ENCODE measurements at places on chromosomes 16 and 17. TPM values are rescaled to one million over a fixed set of nuclear protein-coding genes. Genes with fewer than 3 reads are reported as not detected.

DNA sequence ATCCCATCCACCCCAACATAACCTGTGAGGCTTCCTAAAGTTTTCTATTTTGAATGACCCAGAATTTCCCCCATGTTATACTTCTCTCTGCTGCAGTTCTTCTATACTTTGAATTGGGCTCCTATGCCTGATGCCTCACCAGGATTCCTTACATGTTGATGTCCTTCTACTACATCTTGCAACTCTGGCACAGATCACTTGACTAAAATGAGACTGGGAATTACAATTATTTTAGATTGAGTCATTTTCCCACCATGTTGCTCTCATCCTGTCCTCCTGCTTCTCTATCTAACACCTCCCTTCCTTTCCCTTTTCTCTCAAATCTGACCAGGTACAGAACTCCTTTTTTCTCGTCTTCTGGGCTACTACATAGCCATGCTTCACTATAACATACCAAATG, 314.0 kb upstream of the KCNJ16 start:
- no peaks in the 10 kb centered on the region for H3K27me3 ChIP-seq
- no peak overlapping the region for H3K4me3 ChIP-seq
- no peak for DNase-seq
- no peak overlapping the region for H3K27ac ChIP-seq
- H3K4me1 ChIP-seq, result no peaks in the 10 kb centered on the region

The RHBDF1 gene
- total RNA-seq, result 146 TPM

The NGFR gene
- total RNA-seq, result 53.0 TPM

The SLC39A11 gene
- total RNA-seq, result 4.9 TPM

- H3K27me3 ChIP-seq, result no peaks in the 10 kb centered on the region
- H3K27ac ChIP-seq, result no peak overlapping the region
- no peak overlapping the region for H3K4me3 ChIP-seq
- DNase-seq, result no peak
- H3K36me3 ChIP-seq, result peaks cover 19% of the 10 kb centered on the region
- no peaks in the 10 kb centered on the region for H3K4me1 ChIP-seq
These were observed 29.5 kb downstream of the KNOP1 start for GRCh38 chr16:19688396-19689024.

- DNase-seq, result no peak
- no peaks in the 10 kb centered on the region for H3K27me3 ChIP-seq
- H3K4me3 ChIP-seq, result no peak overlapping the region
- no peaks in the 10 kb centered on the region for H3K4me1 ChIP-seq
- H3K27ac ChIP-seq, result no peak overlapping the region
- peaks cover 22% of the 10 kb centered on the region for H3K36me3 ChIP-seq
These were observed 35.5 kb downstream of the CPNE2 start for GRCh38 chr16:57127836-57128235.

DNA sequence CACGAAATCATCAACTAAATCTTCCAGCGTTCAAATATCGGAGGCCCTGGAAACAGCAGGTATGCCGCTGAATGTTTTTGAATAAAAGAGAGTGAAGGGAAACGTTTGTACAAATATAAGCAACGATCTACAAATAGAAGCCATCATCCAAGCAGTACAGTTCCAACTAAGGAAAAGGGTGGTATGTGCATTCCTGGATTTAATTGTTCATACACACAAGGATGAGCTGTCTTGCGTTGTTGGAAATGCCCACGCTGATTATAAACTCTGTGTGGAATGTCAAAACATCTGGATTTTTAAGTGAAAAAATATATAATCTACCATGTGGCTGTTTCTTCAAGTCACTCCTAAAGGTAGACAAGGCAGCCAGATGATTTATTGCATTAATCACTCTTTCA, 191.8 kb upstream of the HSBP1 start:
- no peak for DNase-seq
- no peak overlapping the region for H3K27ac ChIP-seq
- H3K27me3 ChIP-seq, result no peaks in the 10 kb centered on the region
- no peaks in the 10 kb centered on the region for H3K36me3 ChIP-seq
- H3K4me3 ChIP-seq, result no peak overlapping the region

DNA sequence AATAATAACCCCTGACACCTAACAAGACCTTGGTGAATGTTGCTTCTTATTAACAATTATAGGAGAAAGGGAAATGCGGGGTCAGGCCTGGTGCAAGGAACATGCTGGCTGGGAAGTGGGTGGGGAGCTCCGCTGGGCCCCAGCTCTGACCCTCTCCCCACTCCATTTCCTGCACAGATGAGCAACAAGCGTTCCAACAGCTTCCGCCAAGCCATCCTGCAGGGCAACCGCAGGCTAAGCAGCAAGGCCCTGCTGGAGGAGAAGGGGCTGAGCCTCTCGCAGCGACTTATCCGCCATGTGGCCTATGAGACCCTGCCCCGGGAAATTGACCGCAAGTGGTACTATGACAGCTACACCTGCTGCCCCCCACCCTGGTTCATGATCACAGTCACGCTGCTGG, 23.0 kb downstream of the RHBDL3 start:
- no peak overlapping the region for H3K27ac ChIP-seq
- H3K27me3 ChIP-seq, result no peaks in the 10 kb centered on the region
- no peak overlapping the region for H3K4me3 ChIP-seq
- H3K36me3 ChIP-seq, result no peaks in the 10 kb centered on the region
- no peaks in the 10 kb centered on the region for H3K4me1 ChIP-seq

The G6PC1 gene
- not detected for total RNA-seq

The PMP22 gene
- 199 TPM for total RNA-seq

- no peak overlapping the region for H3K27ac ChIP-seq
- no peak for DNase-seq
- no peaks in the 10 kb centered on the region for H3K4me1 ChIP-seq
- no peak overlapping the region for H3K4me3 ChIP-seq
- no peaks in the 10 kb centered on the region for H3K27me3 ChIP-seq
- peaks cover 39% of the 10 kb centered on the region for H3K36me3 ChIP-seq
These were observed 19.5 kb downstream of the PCTP start for GRCh38 chr17:55770196-55770870.

- no peak overlapping the region for H3K4me3 ChIP-seq
- H3K36me3 ChIP-seq, result peaks cover 82% of the 10 kb centered on the region
- no peaks in the 10 kb centered on the region for H3K27me3 ChIP-seq
- no peaks in the 10 kb centered on the region for H3K4me1 ChIP-seq
These were observed 7.5 kb downstream of the NME3 start for GRCh38 chr16:1763521-1764511.

GRCh38 chr17:56297184-56297583, 143.9 kb downstream of the ANKFN1 start:
- H3K4me1 ChIP-seq, result peaks cover 2% of the 10 kb centered on the region
- H3K27me3 ChIP-seq, result no peaks in the 10 kb centered on the region

DNA sequence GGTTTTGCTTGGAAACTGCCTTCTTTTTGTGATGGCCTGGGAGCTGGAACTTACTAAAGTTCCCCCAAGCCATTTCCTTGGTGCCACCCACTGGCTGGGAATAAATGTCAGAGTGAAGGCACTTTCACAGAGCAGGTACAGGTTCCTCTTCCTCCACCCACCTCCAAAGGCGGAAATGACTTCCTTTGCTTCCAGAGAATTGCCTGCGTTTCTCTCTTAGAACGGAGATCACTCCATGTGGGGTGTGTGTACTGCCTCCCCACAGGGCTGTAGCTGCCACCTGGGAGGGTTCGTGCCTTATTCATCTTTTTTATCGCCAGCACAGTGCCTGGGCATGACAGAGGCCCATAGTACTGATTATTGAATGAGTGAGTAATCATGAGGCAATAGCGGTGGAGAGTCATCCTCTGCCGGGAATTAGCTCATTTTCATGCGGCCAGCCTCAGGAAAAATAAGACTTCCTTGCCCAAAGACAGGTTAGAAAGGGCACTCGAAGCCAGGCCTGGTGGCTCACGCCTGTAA, 32.2 kb upstream of the HAS3 start:
- H3K36me3 ChIP-seq, result no peaks in the 10 kb centered on the region
- H3K27ac ChIP-seq, result no peak overlapping the region
- no peaks in the 10 kb centered on the region for H3K4me1 ChIP-seq
- DNase-seq, result no peak
- no peak overlapping the region for H3K4me3 ChIP-seq

The TK2 gene
- total RNA-seq, result 21.5 TPM

- H3K27ac ChIP-seq, result no peak overlapping the region
- H3K27me3 ChIP-seq, result no peaks in the 10 kb centered on the region
- no peak for DNase-seq
- H3K4me3 ChIP-seq, result no peak overlapping the region
These were observed 74.6 kb upstream of the FAM20A start for GRCh38 chr17:68675723-68676122.

DNA sequence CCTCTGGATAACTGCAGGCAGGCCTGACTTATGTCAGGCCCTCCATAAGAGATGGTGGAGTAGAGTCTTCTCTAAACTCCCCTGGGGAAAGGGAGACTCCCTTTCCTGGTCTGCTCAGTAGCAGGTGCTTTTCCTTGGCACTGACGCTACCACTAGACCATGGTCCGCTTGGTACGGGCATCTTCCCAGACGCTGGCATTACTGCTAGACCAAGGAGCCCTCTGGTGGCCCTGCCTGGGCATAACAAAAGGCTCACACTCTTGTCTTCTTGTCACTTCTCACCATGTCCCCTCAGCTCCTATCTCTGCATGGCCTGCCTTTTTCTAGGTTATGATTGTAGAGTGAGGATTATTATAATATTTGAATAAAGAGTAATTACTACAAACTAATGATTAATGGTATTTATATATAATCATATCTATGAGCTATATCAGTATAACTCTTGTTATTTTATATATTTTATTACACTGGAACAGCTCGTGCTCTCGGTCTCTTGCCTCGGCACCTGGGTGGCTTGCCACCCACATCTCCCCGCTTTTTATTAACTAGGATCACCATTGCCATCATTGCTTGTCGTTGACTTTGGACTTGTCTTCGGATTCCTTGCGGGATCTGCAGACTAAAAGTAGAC, 59.8 kb upstream of the ARL4D start:
- peak; percentile 87 for DNase-seq
- no peaks in the 10 kb centered on the region for H3K36me3 ChIP-seq

- no peak overlapping the region for H3K4me3 ChIP-seq
- no peaks in the 10 kb centered on the region for H3K36me3 ChIP-seq
- DNase-seq, result no peak
- H3K27me3 ChIP-seq, result no peaks in the 10 kb centered on the region
- H3K4me1 ChIP-seq, result peaks cover 4% of the 10 kb centered on the region
- H3K27ac ChIP-seq, result no peak overlapping the region
These were observed 5.1 kb downstream of the FANCA start for GRCh38 chr16:89811321-89811720.

GRCh38 chr16:55146966-55147365, 177.0 kb upstream of the IRX6 start:
- DNase-seq, result no peak
- no peak overlapping the region for H3K4me3 ChIP-seq
- no peaks in the 10 kb centered on the region for H3K36me3 ChIP-seq
- no peaks in the 10 kb centered on the region for H3K4me1 ChIP-seq
- H3K27ac ChIP-seq, result no peak overlapping the region
- no peaks in the 10 kb centered on the region for H3K27me3 ChIP-seq

The TEKT5 gene
- total RNA-seq, result not detected

The IGFALS gene
- total RNA-seq, result not detected

DNA sequence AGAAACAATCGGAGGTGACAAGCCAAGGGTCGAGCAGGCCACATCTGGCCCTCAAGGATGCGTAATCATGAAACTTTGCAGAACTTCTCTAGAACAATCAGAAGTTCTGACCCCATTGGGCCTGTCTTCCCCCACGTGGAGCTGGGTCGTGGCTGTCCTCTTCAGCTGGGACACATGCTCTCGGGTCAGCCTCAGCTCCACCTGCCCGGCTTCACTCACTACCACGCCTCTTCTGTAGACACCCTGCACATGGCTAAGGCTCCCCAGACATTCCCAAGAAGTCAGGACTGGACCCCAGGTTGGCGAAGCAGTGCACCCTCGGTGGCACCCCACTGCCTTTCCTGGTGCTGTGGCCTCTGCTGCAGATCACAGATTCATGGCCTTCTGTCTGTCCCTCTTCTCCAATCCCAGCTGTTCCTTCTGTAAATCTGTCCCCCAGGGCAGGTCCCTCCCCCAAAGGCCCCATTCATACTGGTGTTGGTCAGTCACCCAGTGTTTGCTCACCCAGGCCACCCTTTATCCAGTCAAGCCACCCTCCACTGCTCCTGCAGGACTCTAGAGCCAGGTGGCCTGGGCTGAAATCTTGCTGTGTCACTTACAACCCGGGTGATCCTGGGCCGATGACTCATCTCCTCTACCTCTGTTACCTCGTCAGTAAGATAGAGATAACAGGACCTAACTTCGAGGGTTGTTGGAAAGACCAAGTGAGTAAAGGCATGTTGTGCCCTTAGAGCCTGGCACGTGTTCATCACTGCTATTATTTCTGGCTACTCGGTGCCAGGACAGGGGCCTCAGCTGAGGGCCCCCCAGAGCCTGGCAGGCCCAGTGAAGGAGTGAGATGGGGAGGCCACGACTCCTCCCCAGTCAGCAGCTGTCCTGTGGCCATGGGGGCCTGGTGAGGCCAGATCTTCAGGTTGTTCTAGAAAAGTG, 1.4 kb upstream of the SLC5A11 start:
- no peak overlapping the region for H3K27ac ChIP-seq
- no peak for DNase-seq
- no peaks in the 10 kb centered on the region for H3K27me3 ChIP-seq
- peaks cover 2% of the 10 kb centered on the region for H3K4me1 ChIP-seq

DNA sequence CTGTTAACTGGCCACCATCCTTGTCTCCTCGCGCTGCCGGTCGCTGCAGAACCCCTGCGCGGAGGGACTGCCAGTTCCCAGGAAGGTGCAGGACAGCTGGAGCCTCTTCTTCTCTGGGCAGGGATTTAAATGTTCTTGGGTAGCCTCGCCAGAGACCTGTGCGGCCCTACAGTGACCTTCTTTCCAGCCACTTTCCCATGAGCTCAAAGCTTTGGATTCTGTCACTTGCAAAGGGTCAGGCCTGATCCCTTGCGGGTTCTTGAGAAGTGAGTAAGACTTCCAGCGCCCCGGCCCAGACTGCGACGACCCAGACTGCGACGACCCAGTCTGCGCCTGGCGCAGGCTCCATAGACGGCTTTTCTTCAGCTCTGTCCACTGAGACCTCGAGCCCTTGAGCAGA, 1.4 kb upstream of the SLFN5 start:
- DNase-seq, result no peak
- peak overlapping the region; percentile 85 for H3K4me3 ChIP-seq
- H3K4me1 ChIP-seq, result peaks cover 26% of the 10 kb centered on the region

The PTX4 gene
- total RNA-seq, result not detected

DNA sequence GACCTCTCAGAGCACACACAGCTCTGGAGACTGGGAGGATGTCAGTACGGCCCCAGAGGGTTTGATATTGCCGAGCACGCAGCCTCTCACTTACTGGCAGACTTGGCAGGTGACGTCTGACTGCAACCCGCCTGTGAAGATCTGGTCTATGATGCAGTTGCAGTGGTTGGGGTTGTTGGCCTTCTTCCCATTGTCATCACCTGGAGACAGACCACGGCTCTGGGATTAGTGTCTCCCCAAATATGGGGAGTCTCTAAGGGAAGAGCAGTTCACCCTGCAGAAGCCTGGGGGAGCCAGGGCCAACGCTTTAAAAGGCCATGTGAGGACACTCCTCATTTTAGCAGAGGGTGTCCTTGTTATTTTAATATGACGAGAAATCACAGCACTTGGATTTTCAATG, 30.1 kb downstream of the USP22 start:
- peaks cover 100% of the 10 kb centered on the region for H3K36me3 ChIP-seq
- H3K4me1 ChIP-seq, result no peaks in the 10 kb centered on the region
- no peak overlapping the region for H3K4me3 ChIP-seq
- H3K27ac ChIP-seq, result no peak overlapping the region
- DNase-seq, result no peak
- H3K27me3 ChIP-seq, result no peaks in the 10 kb centered on the region

All from ascending aorta (tissue), 2 donors.